NCI-H82 (cell line): ENCODE measurements at places on chromosomes 2 and 18.

DNA sequence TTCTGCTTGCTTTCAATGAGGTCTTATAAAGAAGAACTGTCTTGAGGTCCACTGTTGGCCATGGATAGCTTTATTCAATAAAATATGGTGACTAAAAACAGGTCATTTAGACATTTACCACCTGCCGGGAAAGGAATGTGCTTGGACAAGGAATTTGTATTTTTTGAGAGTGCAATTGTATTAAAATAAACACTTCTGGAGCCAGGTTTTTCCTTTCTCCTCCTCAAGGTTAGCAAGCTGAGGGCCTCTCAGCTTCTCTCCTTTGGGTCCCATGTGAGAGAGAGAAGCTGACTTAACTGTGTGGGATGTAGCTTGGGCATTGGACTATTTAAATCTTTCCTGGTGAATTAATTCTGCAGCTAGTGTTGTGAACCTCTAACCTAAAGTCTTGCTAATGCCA, 321.0 kb downstream of the MEIS1 start:
- DNase-seq: no peak

GRCh38 chr18:56460581-56460980, 177.8 kb downstream of the TXNL1 start:
- DNase-seq: no peak

- no peak for DNase-seq
These were observed 50.3 kb downstream of the CYB5A start for GRCh38 chr18:74241426-74241825.

- no peak for DNase-seq
These were observed 56.0 kb downstream of the ABCG8 start for GRCh38 chr2:43894743-43895142.

DNA sequence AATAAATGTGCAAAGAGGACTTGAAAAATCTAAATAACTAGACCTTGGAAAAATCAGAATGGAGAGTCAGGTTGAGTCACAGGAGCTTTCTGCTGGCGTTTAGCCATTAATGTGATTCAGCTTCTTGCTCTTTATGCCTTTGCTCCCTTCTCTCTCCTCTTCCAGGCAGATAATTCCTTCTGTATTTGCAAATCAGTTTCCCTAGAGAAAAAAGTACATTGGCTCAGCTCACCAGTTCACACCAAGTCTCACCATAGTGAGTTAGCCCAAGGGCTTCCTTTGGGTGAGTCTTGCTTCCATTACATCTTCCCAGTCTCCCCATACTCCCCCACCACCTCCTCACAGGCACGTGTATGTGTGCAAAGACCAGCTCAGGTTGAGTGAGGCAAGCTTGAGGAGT, 73.6 kb downstream of the CYBRD1 start:
- DNase-seq: no peak

DNA sequence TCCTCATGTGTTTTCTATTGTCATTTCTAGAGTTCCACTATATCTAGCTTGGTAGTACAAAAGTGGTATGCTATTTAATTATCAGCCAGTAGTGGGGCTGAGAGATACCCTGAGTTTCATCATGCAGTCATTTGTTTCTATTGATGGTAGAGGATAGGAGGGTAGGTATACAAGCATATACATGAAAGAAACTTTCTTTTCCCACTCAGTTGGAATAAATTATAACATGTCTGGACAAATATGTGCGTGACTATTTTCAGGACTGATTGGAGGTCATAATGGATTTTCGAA, 633.2 kb downstream of the NRXN1 start:
- no peak for DNase-seq

- peak; percentile 61 for DNase-seq
These were observed 55.4 kb upstream of the CD28 start for GRCh38 chr2:203650860-203651613.

GRCh38 chr2:222713002-222713401, 41.5 kb downstream of the MOGAT1 start:
- DNase-seq: no peak

GRCh38 chr2:193240752-193241151, 1046.0 kb upstream of the TMEFF2 start:
- DNase-seq: peak; percentile 59

DNA sequence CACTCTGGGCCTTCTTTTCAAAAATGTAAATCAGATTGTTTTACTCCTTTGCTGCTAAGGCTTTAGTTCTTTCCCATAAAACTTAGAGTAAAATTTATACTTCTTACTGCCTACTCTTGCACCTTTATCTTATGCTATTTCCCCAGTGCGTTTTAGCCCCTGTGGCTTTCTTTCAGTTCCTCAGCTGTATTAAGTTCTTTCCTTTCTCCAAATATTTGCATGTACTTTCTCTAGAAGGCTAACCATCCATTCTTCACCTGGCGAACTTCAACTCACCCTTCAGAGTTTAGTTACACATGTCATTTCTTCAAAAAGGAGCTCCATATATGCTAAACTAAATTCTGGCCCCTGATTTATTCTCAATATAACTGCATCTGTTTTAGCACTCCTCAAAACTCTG, 160.7 kb downstream of the FSHR start:
- no peak for DNase-seq
